ENCODE measurements at places on chromosomes 4 and X.

GRCh38 chrX:30304866-30305265 lies 4.3 kb downstream of the NR0B1 start:
- DNase-seq = no peak

DNA sequence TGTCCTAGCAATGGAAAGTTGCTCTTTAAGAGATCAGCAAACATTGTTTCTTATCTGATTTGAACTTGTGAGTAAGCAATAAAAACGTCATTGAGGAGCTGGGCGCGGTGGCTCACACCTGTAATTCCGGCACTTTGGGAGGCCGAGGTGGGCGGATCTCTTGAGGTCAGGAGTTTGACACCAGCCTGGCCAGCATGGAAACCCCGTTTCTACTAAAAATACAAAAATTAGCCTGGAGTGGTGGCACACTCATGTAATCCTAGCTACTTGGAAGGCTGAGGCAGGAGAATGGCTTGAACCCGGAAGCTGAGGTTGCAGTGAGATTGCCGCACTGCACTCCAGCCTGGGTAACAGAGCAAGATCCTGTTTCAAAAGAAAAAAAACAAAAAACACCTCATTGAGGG lies 11.2 kb upstream of the PLAC8 start:
- DNase-seq = peak; percentile 60

DNA sequence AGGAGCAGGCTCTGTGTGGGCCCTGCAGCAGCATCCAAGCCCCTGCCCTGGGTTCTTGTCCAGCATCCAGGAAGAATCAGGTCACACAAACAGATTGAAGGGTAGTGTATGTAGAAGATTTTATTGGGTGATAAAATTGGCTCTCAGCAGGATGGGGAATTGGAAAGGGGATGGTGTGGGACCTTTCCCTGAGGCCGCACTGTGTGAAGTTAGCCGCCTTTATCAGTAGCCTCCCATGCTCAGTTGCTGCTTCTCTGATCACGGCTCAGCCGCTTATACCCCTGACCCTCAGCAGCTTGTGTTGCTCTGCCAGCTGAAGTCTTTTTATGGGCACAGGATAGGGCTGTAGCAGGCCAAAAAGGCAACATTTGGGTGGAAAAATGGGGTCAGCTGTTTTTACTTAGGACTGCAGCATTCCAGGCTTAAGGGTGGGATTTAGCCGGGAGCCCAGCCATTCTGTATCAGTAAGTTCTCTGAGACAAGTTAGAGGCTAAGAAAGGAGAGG lies 35.2 kb upstream of the CCNG2 start:
- no peak for DNase-seq

- no peak for DNase-seq
Observed at GRCh38 chrX:79630033-79631009, 263.2 kb upstream of the ITM2A start.

GRCh38 chr4:154954117-154954516 lies 173.0 kb downstream of the RBM46 start:
- DNase-seq = no peak

- no peak for DNase-seq
Observed at GRCh38 chr4:57168982-57169381, 58.8 kb upstream of the IGFBP7 start.

GRCh38 chr4:123577225-123577906 lies 180.8 kb downstream of the SPRY1 start:
- no peak for DNase-seq

DNA sequence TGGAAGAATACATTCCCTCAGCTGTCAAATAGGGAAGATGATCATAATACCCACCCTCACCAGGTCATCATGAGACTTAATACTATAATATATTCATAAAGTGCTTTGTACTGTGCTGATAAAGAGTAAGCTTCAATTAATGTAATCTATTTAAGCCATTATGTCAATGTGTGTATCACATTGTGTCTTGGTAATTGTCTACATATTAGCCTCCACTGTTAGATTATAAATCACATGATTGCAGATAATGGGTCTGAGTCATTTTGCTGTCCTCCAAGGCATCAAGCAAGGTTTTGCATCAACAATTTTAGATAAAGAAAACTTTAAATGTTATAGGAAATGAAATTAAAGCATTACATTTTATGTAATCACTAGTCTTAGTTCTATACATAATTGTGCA lies 45.2 kb upstream of the CEP135 start:
- no peak for DNase-seq

GRCh38 chr4:141530627-141531026 lies 105.8 kb upstream of the IL15 start:
- DNase-seq = no peak

GRCh38 chr4:52107336-52107735 lies 56.2 kb downstream of the SPATA18 start:
- DNase-seq = no peak

DNA sequence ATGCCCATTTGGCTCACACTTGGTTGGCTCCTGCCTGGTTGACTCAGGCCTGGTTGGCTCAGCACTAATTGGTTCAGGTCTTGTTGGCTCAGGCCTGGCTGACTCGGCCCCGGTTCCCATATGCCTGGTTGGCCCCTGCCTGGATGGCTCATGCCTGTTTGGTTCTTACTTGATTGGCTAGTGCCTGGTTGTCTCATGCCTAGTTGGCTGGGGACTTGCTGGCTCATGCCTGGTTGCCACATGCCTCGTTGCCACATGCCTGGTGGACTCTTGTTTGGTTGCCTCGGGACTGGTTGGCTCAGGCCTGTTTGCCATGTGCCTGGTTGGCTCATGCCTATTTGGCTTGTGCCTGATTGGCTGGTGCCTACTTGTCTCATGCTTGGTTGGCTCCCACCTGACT lies 103.7 kb downstream of the APOOL start:
- no peak for DNase-seq
